ENCODE measurements at places on chromosomes 3 and 15.

GRCh38 chr3:107954845-107955244, 136.0 kb downstream of the CD47 start:
- H3K27ac ChIP-seq: no peak overlapping the region
- H3K4me3 ChIP-seq: no peak overlapping the region
- H3K36me3 ChIP-seq: no peaks in the 10 kb centered on the region

GRCh38 chr3:172530101-172530561, 6.9 kb upstream of the TNFSF10 start:
- no peaks in the 10 kb centered on the region for H3K36me3 ChIP-seq
- no peak overlapping the region for H3K4me3 ChIP-seq
- H3K27me3 ChIP-seq: no peaks in the 10 kb centered on the region
- no peak for DNase-seq
- H3K4me1 ChIP-seq: no peaks in the 10 kb centered on the region
- no peak overlapping the region for H3K27ac ChIP-seq

GRCh38 chr3:16378415-16378814, 113.4 kb downstream of the OXNAD1 start:
- H3K4me1 ChIP-seq: no peaks in the 10 kb centered on the region
- H3K27ac ChIP-seq: no peak overlapping the region
- H3K4me3 ChIP-seq: no peak overlapping the region
- no peaks in the 10 kb centered on the region for H3K27me3 ChIP-seq

- peak; percentile 42 for DNase-seq
- no peak overlapping the region for H3K27ac ChIP-seq
- H3K4me1 ChIP-seq: no peaks in the 10 kb centered on the region
- H3K36me3 ChIP-seq: no peaks in the 10 kb centered on the region
Observed at GRCh38 chr3:13189639-13190377, 116.6 kb upstream of the IQSEC1 start.

- no peak for DNase-seq
- H3K4me3 ChIP-seq: peak overlapping the region; percentile 90
- H3K27ac ChIP-seq: peak overlapping the region; percentile 98
- H3K4me1 ChIP-seq: peaks cover 9% of the 10 kb centered on the region
Observed at GRCh38 chr3:139388821-139389551, 461 bp downstream of the COPB2 start.

DNA sequence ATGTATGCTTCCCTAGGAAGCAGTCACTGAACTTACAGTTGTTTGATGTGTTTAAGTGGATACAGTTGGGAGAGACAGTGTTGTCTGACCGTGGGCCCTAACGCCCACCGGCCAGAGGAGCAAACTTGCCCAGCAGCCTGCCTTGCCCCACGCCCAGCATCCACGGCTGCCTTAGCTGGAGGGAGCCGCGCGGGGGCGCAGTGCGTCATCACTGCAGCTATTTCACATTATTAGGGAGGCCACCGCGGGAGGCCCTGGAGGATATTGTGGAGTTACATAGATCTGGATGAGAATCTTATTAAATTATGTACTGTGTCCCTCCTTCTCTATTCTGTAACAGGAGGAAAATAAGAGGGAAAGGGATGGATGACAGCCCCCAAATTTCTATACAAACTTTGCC, 267.2 kb downstream of the GABRG3 start:
- no peaks in the 10 kb centered on the region for H3K4me1 ChIP-seq
- H3K4me3 ChIP-seq: no peak overlapping the region
- no peaks in the 10 kb centered on the region for H3K27me3 ChIP-seq
- no peaks in the 10 kb centered on the region for H3K36me3 ChIP-seq

GRCh38 chr3:126494204-126494969, 18.7 kb upstream of the ZXDC start:
- H3K27ac ChIP-seq: no peak overlapping the region
- no peaks in the 10 kb centered on the region for H3K4me1 ChIP-seq
- DNase-seq: no peak
- H3K36me3 ChIP-seq: no peaks in the 10 kb centered on the region
- no peaks in the 10 kb centered on the region for H3K27me3 ChIP-seq
- H3K4me3 ChIP-seq: no peak overlapping the region

DNA sequence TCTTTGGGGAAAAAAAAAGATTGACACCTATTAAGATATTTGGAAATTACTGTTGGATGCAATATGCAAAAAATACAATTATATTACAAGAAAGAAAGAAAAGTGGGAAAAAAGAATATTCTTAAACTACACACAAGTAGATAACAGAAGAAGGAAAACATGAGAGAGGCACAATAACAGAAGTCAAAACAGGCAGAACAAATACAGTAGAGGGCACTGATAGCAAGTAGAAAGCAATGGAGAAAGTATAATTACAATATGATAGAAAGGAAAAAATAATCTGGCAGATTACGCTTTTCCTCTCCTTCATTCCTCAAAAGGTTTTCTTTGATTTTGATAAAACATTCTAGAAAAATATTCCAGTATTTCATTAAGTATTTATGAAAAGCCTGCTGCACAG, 72.1 kb downstream of the ADAM10 start:
- no peaks in the 10 kb centered on the region for H3K36me3 ChIP-seq
- no peaks in the 10 kb centered on the region for H3K27me3 ChIP-seq
- no peak overlapping the region for H3K27ac ChIP-seq
- DNase-seq: no peak

DNA sequence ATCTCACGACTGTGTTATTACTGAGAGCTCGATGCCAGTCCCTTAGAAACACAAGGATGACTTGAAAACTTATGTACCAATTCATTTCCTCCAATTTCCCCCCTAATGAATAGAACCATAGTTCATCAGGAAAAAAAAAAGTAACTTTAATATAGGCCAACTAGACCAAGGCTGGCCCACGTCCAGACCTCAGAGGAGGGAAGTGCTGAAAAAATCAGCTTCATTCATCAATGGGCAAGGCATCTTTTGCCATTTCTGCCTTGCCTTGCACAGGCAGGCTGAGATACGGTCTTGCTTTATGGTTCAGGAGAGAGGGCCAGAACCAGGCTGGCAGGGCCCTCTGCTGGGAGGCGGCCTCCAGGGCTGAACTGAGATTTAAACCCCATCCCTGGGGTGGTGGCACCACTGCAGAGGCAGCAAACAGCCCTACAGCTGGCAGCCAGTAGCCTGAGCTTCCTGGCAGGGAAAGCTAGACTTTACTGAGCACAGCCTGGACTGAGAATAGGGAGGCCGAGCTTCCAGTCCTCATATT, 104.1 kb upstream of the TNFAIP8L3 start:
- no peak overlapping the region for H3K27ac ChIP-seq
- peak; percentile 56 for DNase-seq
- H3K27me3 ChIP-seq: no peaks in the 10 kb centered on the region
- H3K36me3 ChIP-seq: no peaks in the 10 kb centered on the region
- H3K4me3 ChIP-seq: no peak overlapping the region

DNA sequence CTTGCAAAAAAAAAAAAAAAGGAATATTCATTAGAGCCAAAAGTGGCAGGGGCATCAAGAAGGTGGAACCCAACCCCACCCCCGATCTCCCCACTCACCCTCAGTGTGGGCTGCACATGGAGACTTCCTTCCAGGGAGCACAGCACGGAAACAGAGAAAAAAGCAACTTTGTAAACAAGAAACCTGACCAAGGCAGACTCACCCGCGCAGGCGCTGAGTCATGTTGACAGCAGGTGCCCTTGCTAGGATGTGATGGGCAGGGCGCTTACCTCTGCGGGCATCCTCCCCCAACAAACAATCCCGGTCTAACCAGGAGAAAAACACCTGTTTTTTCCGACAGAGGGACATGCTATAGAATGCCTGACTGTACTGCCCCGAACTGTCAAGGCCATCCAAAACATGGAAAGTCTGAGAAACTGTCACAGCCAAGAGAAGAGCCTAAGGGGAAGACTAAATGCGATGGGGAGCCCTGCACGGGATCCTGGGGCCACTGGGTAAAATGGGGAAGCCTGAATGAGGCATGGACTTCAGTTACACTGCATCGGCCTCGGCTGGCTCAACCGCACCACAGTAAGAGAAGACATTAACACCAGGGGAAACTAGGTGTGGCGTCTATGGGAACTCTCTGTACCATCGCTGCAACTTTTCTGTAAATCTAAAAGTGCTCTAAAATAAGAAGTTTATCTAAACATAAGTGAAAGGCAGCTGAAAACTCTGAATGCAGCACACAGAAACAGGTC, 66.7 kb upstream of the GATA2 start:
- H3K36me3 ChIP-seq: no peaks in the 10 kb centered on the region
- H3K4me3 ChIP-seq: no peak overlapping the region
- no peak overlapping the region for H3K27ac ChIP-seq
- no peaks in the 10 kb centered on the region for H3K4me1 ChIP-seq

DNA sequence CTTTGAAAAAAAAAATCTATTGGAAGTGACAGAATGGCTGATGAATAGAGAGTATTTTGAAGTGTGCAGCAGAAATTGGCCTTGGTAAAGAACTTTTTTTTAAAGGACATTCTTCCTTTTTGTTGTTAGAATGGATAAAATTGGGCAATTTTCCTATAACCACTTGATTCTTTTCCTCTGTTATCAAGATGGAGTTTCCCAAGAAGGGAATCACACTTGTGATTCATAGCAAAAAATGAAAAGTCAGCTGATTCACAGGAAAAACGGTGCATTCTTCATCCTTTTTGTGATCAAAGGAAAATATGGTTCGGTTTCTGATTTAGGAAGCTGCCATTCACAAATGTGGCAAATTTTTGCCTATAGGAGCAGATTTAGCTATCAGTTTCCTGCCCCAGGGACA, 486.8 kb downstream of the GBE1 start:
- H3K36me3 ChIP-seq: no peaks in the 10 kb centered on the region
- H3K27me3 ChIP-seq: no peaks in the 10 kb centered on the region
- no peak overlapping the region for H3K27ac ChIP-seq
- no peaks in the 10 kb centered on the region for H3K4me1 ChIP-seq
- no peak overlapping the region for H3K4me3 ChIP-seq

DNA sequence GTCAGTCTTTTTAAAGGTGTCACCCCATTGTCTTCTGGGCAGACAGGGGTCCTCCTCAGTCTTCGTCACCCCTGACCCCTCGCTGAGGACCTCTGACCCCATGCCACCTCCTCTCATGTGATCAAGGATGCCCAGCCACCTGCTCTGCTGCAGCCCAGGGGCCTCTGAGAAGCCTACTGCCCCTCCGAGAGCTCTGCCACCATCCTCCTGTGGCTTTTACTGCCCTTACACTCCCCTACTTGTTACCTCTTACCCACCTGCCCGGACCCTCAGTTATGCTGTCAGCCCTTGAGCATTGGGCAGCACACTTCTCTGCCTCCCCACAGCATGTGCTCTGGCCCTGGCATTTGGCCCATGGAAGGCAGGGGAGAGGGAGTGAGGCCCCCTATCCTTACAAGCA, 123.2 kb downstream of the LRRK1 start:
- no peak overlapping the region for H3K4me3 ChIP-seq
- no peaks in the 10 kb centered on the region for H3K36me3 ChIP-seq
- no peak for DNase-seq
- H3K27me3 ChIP-seq: no peaks in the 10 kb centered on the region

DNA sequence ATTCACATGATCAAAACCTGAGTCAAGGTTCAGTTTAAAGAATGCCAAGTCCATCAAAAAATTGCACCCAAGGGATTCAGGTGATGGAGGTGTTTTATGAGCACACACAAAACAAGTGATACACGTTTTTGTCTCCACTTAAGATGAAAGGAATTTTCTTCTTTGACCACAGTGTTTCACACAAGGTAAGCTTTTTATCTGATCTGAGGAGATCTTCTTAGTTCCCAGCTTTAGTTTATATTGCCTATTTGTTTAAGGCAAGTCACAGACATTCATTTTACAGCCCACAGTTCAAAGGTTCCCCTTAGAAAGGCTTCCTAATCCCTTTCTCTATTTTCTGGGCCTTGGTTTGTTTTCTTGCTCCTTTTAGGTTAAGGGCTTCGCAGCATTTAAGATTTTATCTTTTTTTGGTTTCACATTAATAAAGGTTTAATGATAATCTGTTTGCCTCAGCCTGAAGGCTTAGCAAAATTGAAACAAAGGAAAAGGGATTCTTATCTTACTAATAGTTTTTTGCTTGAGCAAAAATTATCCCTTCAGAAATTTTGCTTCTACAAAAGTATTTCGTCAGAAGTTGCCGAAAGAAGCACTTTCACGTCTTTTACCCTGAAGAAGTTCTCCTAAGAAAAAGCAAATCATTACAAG, 420.5 kb upstream of the NAALADL2 start:
- no peaks in the 10 kb centered on the region for H3K27me3 ChIP-seq
- no peaks in the 10 kb centered on the region for H3K4me1 ChIP-seq
- no peaks in the 10 kb centered on the region for H3K36me3 ChIP-seq
- H3K4me3 ChIP-seq: no peak overlapping the region
- no peak for DNase-seq
- H3K27ac ChIP-seq: peak overlapping the region; percentile 99

- H3K27ac ChIP-seq: no peak overlapping the region
- H3K36me3 ChIP-seq: no peaks in the 10 kb centered on the region
- H3K4me3 ChIP-seq: no peak overlapping the region
- H3K4me1 ChIP-seq: no peaks in the 10 kb centered on the region
- DNase-seq: no peak
Observed at GRCh38 chr3:16211176-16211904, 36.9 kb downstream of the GALNT15 start.

- no peak for DNase-seq
- no peaks in the 10 kb centered on the region for H3K4me1 ChIP-seq
- H3K36me3 ChIP-seq: no peaks in the 10 kb centered on the region
- H3K27ac ChIP-seq: no peak overlapping the region
Observed at GRCh38 chr3:29189328-29189727, 91.5 kb upstream of the RBMS3 start.

GRCh38 chr15:100588638-100589242, 13.2 kb downstream of the LINS1 start:
- no peaks in the 10 kb centered on the region for H3K36me3 ChIP-seq
- H3K4me1 ChIP-seq: no peaks in the 10 kb centered on the region
- no peak overlapping the region for H3K4me3 ChIP-seq
- DNase-seq: no peak
- H3K27me3 ChIP-seq: no peaks in the 10 kb centered on the region

DNA sequence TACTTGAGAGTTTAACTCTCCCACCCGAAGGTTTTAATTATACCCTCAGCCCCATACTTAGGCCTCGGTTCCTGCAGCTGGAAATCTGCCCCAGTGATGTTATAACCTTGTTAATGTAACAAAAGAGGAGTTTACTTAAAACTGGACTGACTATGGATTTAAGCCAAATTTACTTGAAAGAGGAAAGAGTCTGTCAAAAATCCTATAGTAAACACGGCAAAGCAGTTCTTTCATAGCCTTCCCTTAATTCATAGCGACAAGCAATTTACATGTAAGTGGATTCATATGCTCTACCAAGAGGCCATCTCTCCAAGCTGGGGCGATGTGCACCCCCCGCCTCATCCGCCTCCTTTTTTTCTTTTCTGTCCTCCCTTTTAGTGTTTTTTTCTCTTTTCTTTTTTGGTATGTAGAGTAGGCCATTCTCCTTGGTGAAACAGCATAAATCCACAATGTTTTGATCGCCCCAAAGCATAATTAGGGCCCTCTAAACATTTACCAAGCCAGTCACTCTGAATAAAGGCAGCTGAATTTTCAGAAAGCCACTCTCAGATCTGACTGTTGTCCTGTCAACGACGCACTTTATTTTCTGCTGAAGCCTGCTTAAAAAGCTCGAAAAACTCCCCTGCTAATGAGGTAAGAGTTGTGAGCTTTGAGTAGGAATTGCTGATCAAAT, 373.1 kb upstream of the WNT5A start:
- H3K4me1 ChIP-seq: no peaks in the 10 kb centered on the region
- H3K27me3 ChIP-seq: no peaks in the 10 kb centered on the region
- no peak overlapping the region for H3K27ac ChIP-seq

- DNase-seq: no peak
- no peaks in the 10 kb centered on the region for H3K4me1 ChIP-seq
- H3K4me3 ChIP-seq: no peak overlapping the region
Observed at GRCh38 chr3:34388830-34389229, 590.4 kb downstream of the PDCD6IP start.

Measured in breast epithelium (tissue), 4 donors.